ENCODE measurements at places on chromosomes 5 and 9.

DNA sequence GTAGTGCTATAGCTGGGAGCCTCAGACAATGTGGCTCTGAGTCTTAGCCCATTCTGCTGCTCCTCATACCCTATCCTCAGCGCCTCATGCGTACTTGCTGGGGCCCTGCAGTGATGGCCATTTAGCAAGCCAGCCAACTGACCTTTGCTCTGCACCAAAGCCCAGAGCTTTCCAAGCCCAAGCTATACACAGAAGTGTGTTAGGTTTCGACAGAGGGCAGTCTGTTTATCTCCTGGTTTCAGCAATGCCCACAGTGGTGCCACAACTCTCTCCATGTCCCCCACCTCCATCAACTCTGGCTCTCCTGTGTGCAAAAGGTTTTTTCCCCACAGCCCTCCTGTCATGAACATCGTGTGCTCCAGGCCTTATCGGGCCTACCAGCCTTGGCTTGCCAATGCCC is 16.9 kb downstream of the GNG10 start:
- no peak for DNase-seq

- DNase-seq = no peak
These were observed 43.9 kb downstream of the PNPLA7 start for GRCh38 chr9:137506274-137506673.

DNA sequence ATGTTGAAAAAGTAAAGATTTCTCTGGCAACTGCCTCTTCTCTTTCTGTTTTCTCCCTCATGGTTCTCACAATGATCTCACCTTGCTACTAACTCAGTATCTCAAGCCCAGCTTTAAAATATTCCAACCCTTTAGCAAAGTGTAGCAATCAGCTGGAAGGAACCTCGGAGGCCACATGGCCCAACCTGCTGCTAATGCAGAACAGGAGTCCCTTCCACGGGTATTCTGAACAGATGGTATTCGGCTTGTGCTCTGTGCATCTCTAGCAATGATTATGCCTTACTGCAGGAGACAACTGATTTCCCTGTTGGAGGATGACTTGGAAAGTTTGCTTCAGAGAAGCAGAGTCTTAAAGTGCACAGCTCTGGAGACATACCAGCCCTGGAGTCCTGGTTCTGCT is 151.8 kb upstream of the PPP1R2B start:
- no peak for DNase-seq

DNA sequence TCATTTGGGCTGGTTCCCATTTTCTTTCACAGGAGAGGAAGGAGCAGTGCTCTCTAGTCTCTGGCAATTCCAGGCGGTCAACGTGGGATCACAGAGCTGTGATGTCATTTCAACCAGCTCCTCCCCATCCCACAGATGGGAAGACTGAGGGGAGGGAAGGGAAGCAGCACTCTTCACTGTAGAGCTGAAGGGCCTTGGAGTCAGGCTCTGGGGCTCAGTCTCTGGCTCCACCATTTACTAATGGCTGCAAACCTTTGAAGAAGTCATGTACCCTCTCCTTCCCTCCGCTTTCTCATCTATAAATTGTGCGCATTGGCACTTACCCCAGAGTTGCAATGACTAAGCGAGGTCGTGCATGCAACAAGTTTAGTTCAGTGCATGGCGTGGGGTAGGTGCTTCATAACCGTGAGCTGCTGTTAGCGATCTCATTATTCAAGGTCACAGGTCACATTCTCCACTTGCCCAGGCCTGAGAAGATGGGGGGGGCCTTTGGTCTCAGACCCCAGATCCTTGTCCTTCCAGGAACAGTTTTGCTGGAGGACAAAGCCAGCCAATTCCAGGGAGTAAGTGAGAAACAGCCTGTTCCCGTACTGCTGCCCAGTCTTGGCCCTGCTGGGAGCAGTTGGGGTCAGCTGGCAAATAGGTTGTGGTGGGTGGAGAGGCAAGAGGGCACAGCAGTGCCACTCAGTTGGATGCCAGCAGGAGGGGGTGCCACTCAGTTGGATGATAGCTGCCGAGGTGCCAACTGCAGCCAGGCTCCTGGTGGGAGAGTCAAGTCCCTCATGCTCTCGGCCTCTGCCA is 136.7 kb downstream of the RGS3 start:
- DNase-seq = no peak

GRCh38 chr9:106800701-106801270 is 62.2 kb upstream of the ZNF462 start:
- no peak for DNase-seq

- no peak for DNase-seq
These were observed 69.6 kb upstream of the LRRTM2 start for GRCh38 chr5:138944527-138945322.

- no peak for DNase-seq
These were observed 15.7 kb downstream of the FAM151B start for GRCh38 chr5:80503641-80504040.

DNA sequence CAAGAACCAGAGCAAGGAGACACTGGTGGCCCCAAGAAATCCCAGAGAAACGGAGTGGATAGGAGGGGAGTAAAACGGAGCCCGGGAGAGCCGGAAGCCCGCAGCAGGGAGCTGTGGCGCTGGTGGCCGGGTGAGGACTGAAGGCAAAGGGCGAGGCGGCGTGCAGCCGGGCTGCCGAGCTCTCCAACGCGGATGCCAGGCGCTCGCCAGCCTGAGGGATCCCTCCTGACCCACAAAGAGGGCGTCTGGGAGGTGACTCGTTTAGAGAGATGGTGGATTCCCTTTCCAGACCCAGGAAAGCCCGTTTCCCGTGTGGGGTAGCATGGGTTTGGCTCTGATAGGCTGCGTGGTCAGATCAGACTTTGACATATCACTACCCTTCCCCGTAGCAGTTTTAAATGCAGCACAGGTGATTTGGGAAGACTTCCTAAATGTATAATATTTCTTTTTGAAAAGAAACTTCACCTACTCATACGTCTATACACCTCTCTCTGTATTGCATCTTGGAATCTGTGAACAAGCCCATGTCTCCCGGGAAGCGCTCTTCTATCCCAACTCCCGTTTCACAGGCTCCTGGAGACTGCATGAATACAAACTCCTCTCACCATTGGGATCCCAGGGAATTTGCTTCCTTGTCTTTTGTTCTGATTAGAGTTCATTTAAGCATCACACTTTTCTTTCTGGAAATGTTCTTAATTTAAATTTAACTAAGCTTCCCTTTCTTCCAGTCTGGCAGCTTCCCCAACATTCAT is 158.1 kb downstream of the C9orf152 start:
- DNase-seq = peak; percentile 4

DNA sequence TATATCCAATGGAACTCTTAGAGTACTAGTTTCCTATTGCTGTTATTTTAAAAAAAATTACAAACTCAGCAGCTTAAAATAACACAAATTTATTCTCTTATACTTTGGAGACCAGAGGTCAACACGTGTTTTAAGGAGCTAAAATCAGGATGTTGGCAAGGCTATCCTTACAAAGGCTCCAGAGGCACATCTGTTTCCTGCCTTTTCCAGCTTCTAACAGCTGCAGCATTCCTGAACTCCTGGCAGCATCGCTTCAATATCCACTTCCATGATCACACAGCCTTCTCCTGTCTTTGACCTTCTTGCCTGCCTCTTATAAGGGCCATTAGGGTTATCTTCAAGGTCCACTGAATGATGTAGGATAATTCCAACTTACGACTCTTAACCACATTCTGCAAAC is 92.2 kb upstream of the CCNG1 start:
- DNase-seq = no peak

DNA sequence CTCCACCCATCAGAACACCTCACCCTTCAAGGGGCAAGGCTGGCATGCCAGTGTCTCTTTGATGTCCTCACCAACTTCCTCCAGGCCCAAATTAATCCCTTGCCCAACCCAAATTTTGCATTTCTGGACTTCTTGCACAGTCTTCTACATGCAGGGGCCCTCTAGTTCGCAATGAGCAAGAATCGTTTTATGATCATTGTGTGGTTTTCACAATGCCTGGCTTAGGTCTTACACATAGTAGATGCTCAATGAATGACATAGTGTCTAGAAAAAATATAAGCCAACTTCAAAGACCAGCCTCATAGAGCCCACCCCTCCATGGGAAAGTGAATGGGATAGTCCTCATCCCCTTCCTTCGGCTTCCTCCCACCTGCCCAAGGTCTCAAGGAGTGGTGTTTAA is 9.8 kb upstream of the ESM1 start:
- DNase-seq = no peak

DNA sequence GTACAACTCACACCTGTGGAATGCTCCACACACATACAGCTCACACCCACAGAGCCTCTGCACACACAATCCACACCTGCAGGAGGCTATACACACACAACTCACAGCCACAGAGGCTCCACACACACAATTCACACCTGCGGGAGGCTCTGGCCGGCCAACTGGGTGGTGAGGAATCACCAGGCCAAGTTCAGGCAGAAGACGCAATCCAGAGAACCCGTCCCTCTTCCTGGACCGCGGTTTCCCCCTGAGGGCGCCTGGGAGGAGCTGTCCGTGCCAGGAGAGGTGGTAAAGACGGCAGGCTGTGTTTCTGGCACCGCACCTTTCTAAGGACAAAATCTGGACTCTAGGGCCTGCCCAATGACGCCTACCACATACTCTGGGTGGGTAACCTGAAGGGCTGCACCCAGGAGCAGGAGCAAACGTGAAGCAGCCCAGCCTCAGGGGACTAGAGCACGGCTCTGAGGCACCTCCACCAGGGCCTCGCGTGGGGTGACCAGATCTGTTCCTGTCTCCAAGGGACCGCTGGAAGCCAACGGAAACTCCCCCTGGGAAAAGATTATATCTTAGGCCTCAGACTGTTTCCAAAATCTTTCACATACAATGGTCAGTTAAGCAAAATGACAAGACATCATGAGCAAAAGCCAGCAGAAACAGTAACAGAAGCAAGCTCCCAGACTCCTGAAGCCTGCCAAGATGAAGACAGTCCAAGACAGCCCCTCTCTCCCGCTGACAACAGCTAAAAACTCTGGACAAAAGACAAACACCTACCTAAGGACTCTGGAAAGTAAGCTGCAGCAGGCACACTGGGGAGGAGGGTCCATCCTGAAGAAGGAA is 16.9 kb downstream of the CAMSAP1 start:
- DNase-seq = no peak

GRCh38 chr9:111978616-111979015 is 82.0 kb downstream of the UGCG start:
- no peak for DNase-seq

- DNase-seq = no peak
These were observed 12.2 kb downstream of the ABCA1 start for GRCh38 chr9:104915753-104916152.

DNA sequence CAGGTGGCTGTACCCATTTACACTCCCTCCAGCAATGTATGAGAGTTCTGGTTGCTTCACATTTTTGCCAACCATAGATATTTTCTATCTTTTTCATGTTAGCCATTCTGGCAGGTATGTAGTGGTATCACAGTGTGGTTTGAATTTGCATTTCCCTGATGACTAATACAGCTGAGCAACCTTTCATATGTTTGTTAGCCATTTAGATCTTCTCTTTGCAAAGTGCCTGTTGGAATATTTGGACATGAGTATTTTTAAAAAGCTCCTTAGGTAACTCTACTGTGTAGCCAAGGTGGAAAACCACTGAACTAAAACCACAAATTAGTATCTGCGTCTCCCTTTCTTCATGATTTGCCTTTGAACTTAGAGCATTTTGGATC is 31.9 kb downstream of the IRF1 start:
- DNase-seq = no peak

DNA sequence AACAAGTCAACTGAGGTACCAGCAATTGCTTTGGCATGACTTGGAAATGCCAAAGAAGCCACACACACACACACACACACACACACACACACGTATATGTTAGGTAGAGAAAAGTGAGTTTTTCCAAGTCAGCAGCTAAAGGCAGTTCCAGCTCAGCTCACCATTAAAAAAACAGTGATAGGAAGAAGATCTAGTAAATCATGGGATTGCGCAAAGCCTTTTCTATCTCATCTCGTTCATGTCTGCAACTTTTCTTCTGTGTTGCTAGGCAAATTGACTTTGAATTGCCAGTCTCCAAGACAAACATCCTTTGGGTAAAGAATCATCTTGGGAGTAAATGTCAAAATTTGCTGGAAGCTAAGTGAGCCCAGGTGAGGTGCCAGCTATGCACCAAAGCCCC is 500.1 kb downstream of the ENC1 start:
- no peak for DNase-seq

DNA sequence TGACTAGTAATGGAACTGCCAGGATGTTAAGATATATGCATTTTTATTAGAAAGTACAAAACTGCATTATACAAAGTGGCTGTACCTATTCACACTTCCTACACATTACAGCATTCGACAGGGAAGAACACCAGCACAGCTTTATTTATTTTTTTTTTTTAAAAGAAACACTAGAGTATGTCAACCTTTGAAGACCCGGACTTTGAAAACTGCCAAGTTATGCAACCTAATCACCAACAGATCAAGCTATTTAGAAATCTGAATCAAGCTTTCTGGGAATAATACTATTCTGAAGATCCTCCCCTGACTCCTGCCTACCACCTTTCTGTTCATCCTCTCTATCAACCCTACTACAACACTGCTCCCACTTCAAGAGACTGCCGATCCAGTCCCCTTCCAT is 4.5 kb downstream of the GEMIN5 start:
- no peak for DNase-seq

GRCh38 chr5:74026310-74026709 is 400.3 kb downstream of the ARHGEF28 start:
- no peak for DNase-seq

- no peak for DNase-seq
These were observed 4.2 kb upstream of the PFN3 start for GRCh38 chr5:177404641-177405179.

DNA sequence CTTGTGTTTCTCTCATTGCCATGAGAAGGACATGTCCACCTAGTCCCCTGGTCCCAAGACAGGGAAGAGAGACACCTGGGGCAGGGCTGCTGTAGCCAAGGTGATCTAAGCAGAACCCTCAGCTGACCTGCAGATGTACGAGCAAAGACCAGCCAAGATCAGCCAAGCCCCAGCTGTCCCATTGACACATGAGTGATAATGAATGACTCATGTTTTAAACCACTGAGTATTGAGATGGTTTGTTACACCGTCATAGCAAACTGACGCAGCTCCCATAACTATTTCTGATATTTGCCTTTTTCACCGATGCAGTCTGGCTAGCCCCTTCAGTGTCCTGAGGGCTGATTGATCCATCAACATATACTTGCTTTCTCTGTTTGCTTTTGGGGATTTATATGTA is 6.7 kb downstream of the OR1K1 start:
- no peak for DNase-seq

GRCh38 chr5:144582066-144582465 is 411.4 kb downstream of the KCTD16 start:
- no peak for DNase-seq

GRCh38 chr9:130437011-130437789 is 7.6 kb upstream of the ASS1 start:
- no peak for DNase-seq

GRCh38 chr9:96376891-96377874 is 6.3 kb downstream of the SLC35D2 start:
- no peak for DNase-seq

GRCh38 chr9:89690334-89690912 is 85.6 kb downstream of the GADD45G start:
- no peak for DNase-seq

DNA sequence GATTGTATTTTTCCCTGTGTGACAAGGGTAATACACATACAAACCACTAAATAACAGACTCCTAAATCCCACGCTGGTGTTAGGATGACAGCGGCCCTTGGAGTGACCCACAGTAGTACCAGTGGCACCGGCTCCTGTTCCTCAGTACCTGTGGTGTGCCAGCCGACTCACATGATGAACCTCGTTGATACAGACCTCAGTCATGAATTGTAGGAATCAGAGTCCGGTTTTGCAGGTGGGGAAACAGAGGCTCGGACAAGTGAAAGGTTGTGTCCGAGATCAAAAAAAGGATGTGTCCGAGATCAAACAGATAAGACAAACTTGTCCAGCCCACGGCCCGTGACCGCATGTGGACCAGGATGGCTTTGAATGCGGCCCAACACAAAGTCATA is 78.0 kb downstream of the AMBP start:
- no peak for DNase-seq
